Effector CD8-positive, alpha-beta T cell (primary cell): ENCODE measurements at places on chromosomes 4 and X.

DNA sequence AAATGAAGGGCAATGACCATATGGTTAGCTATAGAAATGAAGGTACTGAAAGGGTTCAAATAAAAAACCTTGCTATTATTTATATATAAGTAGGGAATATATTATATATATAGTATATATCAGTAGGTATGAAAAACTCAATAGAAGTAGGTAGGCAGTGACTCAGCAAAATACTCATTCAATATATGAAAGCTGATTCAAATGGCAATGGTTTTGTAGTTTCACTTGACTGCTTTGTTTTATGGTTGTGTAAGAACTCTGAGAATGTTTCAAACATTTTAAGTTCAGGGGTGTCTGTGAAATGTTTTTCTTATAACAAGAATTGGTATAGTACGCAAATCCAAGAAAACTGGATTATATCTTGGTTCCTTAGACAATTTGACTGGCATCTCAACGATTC lies 4.1 kb downstream of the ZNF280C start:
- DNase-seq, result no peak

DNA sequence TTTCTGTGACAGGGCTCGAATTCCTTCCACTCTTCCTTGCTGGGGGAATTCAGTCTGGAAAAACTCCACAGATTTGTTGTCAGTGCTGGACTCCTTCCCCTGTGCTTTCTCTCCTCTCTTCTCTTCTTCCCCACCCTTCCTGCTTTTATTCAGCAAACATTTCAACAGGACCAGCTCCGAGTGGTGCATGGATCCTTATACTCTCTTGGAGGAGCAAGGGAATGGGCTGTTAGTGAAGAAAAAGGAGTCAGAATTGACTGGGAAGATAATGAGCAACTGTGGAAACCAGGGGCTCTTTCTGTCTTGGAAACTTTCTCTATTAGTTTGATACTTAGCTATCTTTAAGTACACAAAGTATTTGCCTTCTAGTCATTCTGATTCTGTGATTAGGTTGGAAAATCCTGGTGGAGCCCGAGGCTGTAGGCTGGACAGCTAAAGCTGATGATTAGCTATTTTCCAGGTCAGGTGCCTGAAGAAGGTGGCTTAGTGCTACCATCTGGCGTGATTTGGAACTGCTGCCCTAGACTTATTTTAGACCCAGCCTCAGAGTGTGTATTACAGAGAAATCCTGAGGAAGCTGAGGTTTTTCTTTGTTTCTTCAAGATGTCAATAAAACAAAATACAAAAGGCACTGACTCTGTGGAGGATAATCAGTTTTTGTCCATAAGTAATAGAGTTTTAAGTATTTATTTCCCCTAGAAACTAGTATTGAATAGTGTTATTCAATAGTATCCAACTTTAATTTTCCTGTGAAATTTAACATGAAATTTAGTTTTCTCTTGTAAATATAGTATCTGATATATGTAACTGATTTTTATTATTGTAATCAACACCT lies 38.4 kb downstream of the NAP1L5 start:
- no peak for DNase-seq

DNA sequence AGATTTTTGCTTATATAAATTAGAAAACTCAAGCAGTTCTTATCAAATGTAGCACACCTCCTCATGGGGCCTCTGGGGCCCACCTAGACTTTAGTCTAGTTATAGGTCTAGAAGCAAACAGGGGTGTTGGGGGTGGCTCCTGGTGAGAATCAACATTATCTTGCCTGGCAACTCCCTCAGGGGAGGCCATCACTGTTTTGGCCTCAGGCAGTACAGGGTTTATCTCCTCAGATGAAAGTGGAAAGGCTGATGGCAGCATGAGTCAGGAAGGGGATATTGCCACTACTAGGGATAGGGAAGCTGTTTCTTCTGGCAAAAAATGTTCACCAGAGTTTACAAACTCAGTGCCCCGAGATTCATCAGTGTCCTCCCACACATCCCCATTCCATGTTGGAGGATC lies 232.4 kb upstream of the BMP3 start:
- no peak for DNase-seq

GRCh38 chr4:148770848-148771247 lies 328.6 kb upstream of the NR3C2 start:
- DNase-seq, result no peak

- DNase-seq, result no peak
Measured at GRCh38 chr4:3238721-3239120, 10.2 kb upstream of the MSANTD1 start.

GRCh38 chr4:24529555-24529954 lies 54.8 kb downstream of the DHX15 start:
- DNase-seq, result no peak

DNA sequence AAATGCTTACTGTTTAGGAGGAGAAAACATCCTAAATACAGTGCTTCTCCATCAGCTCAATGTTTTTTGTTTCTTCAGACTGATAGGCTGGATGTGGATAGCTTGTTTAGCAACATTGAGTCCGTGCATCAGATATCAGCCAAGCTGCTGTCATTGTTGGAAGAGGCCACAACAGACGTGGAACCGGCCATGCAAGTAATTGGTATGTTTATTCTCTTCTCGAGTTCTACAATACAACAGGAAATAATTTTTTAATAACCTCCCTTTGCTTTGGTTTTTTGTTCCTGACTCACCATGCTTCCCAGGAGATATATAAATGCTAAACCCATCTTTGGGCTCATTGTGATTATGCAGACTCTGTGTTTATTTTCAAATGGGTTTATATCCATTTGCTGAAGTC lies 60.9 kb downstream of the ARHGEF38 start:
- DNase-seq, result no peak

DNA sequence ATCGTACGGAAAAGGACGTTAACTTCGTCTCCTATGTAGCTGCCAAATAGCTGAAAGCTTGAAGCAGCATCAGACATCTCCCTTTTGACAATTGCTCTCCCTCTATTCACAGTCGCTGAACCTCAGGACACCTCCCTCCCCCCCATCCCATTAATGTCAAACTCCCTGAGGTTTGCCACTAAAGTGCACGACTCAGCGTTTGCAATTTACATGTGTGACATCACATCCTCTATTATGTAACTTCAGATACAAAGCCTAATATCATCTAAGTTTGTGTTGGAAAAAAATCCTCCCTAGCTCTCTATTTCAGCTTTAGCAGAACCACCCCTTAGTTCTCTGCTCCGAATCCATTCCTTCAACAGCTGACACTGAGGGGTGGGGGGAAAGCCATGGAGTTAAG lies 5.5 kb upstream of the NR3C2 start:
- peak; percentile 29 for DNase-seq

DNA sequence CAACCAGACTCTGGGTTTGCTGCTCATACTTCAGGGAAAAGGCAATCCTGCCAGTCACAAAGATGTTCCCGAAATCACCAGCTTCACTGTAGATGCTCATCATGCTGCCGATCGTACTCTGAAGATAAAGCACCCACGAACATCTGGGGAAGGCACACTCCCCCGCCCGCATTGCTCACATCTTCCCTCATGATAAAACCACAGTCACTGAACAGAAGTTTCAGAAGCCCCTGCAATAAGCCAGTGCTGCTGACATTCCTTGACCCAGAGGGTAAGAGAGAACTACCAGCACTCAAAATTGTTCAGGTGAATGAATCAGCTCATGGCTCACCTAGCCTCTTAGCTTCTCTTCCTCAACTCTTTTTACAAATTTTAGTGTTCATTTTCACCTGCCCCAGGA lies 43.1 kb downstream of the SRPX2 start:
- DNase-seq, result no peak

DNA sequence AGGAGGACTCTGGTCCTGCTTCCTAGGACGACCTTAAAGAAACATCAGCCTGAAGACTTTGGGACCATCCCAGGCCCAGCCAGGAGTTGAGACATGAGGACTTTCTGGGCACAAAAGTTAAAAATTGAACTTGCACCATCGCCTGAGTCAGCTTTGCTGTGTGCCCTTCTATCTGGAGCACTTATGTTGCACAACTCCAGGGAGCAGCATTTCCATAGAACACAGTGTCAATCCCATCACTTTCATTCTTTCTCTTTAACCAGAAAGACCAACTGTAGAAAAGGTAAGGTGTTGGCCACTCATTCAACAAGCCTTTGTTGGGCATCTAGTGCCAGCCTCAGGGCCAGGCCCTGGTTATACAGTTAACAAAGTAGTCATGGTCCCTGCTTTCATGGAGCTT lies 8.6 kb upstream of the CLDN24 start:
- no peak for DNase-seq

- DNase-seq, result no peak
Measured at GRCh38 chrX:15815779-15816437, 25.6 kb downstream of the ZRSR2 start.

DNA sequence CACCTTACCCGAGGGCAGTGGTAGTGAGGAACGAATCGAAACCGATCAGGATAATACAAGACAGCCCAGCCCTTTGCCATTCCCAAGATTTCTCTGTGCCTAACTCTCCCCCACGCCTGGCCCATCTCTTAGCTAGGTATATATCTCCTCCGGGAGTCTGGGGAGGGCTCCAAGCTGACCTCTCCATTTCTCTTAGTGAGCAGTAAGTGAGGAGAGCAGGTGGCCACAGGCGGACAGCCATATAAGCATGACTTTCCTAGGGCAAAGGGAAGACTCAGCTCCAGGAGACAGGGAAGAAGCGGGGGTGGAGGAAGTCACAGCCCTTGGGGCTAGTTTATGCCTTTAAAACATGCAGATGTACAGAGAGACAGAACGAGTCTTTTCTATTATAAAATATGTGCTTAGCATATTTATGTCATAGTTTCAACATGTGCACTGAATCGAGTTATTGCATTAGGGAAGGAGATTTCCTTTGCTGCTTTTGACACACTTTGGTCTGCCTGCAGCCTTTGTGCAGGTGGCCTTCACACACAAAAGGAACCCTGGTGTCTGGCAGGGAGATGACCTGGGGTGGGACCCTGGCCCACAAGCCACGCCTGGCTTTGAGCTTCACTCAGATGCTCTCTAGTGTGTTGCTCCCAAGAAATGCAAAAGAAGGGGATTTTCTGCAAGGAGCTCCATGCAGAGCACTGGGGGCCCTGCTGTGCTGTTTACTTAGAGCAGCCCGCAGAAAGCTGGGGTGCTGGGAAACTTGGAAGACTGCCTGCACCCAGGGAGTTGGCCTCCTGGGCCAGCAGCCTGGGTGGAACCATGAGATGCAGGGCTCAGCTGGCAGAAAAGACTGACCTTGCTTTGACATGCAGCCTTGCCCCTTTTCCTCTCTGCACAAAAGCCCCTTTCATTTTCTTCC lies 613.3 kb downstream of the BCOR start:
- DNase-seq, result no peak

DNA sequence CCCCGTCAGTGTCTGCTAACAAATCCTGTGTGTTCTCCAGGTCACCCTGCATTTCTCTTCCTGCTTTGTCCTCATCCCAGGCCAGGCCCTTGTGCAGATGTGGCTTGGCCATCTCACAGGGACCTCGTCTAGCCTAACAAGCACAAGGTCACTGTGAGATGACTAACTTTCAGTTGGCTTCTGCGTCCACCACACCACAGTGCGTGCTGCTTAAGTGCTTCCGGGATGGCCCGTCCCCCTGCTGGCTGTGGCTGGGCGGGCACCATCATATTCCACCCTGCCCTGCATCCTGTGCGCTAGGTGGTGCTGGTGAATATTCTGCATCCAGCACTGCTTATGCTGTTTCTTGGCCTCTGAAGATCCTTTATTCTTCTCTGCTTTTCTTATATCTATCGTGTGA lies 33.8 kb downstream of the RBBP7 start:
- no peak for DNase-seq

GRCh38 chr4:77450006-77450405 lies 155.6 kb upstream of the CXCL13 start:
- DNase-seq, result no peak
